ENCODE measurements at places on chromosomes 7 and 10. TPM values are rescaled to one million over a fixed set of nuclear protein-coding genes. Genes with fewer than 3 reads are reported as not detected.

DNA sequence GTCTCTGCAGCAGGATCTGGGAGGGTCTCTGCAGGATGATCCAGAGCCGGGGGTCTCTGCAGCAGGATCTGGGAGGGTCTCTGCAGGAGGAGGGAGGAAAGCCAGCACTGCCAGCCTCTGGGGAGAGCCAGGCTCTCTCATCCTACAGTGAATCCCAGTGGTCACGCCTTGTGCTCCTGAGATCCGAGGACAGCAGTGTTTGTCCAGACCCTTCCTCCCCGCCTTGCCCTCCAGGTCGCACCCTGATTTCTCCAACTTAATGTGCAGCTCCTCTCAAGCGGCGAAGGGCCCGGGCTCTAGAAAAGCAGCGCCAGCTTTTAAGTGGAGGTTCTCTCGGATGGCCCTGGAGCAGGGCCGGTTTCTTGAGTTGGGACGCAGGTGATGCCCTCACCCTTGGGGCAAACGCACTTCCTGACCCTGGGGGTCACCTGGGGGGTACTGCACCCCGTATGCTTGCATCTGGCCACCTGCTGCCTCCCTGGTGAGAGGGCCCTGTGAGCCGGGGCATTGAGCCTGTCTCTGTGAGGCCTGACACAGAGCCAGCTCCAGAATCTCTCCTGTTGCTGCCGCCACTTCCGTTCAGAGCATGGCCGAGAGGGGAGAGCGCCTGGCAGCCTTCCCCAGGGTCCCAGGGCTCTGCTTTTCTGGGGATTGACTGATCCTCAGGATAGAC is 111.6 kb downstream of the ACTR3B start:
- DNase-seq = no peak

DNA sequence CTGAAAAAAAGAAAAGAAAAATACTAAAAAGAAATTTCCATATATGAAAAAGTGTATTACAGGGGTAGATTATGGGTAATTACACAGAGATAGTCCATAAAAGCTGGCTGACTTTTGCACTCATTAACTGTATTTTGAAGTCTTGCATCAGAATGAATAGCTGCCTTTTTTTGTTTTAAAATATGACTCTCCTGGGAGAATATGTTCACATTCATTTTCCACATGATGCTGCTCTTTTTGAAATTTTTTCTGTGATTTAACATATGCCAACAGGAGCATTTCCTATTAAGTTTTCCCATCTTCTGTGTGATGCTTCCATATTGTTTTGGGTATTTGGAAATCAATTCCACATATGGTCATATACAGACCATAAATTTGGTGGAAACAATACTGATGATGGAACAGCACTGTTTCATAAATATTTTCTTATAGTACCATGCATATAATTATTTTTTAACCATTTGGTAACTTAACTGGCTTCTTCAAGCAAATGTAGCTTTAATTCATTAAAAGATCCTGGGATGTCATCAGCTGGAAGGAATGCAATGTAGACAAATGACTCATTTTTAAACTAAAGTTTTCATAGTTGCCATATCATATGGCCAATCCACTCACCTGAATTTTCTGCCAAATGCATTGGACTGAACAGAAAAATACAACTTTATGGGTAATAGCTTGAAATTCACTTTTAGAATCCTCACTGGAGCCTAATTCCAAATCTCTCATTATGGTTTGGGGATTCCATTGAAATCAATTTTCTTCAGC is 313.9 kb upstream of the GLI3 start:
- DNase-seq = no peak

DNA sequence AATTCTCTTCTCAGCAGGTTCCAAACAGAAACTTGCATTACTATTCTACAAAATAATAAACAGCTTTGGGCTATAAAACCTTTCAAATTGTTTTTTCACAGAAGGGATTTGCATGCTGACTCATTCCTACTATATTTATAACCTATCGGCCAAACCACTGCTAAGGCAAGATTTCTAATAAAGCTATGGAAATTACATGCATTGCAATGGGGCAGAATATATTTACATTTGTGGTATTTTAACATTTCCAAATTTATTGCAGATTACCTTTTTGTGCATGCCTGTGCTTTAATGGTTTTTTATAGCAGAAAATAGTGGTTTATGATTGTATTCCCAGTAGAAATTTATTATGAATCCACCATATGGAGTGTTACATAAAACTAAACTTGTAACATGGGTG is 69.0 kb upstream of the NPVF start:
- DNase-seq = no peak

- no peak for DNase-seq
These were observed 34.3 kb upstream of the ADAM12 start for GRCh38 chr10:126422567-126422966.

- no peak for DNase-seq
These were observed 18.4 kb upstream of the MET start for GRCh38 chr7:116653646-116654045.

- no peak for DNase-seq
These were observed 87.3 kb upstream of the DIP2C start for GRCh38 chr10:776772-777171.

DNA sequence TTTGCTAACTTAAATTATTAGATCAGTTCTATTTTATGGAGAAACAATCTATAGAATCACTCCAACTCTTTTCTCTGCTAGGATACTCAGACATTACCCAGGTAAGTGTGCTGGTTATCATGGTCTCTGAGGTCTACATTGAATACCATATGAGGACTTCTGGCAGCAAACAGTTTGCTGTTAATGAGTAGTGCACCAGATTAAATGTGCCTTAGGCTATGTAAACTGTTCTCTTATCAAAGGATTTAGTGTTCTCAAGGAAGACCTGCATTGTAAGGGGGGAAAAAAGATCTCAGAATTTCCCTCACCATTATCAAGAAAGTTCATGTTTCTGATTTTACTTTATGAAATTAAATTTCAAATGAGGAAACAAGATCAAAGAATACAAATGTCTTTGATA is 107.5 kb downstream of the ITGB8 start:
- no peak for DNase-seq

GRCh38 chr10:128557149-128557710 is 431.0 kb upstream of the MKI67 start:
- DNase-seq = no peak

GRCh38 chr10:100827819-100828737 is 82.7 kb downstream of the PAX2 start:
- DNase-seq = no peak

- no peak for DNase-seq
These were observed 32.2 kb downstream of the XPNPEP1 start for GRCh38 chr10:109891105-109891504.

GRCh38 chr7:30352169-30352568 is 67.8 kb downstream of the ZNRF2 start:
- peak; percentile 9 for DNase-seq

GRCh38 chr7:134443396-134444070 is 15.4 kb downstream of the AKR1B1 start:
- DNase-seq = no peak

GRCh38 chr7:84256571-84256971 is 62.0 kb upstream of the SEMA3A start:
- no peak for DNase-seq

- no peak for DNase-seq
These were observed 126.9 kb upstream of the EFCAB10 start for GRCh38 chr7:105707967-105708762.

DNA sequence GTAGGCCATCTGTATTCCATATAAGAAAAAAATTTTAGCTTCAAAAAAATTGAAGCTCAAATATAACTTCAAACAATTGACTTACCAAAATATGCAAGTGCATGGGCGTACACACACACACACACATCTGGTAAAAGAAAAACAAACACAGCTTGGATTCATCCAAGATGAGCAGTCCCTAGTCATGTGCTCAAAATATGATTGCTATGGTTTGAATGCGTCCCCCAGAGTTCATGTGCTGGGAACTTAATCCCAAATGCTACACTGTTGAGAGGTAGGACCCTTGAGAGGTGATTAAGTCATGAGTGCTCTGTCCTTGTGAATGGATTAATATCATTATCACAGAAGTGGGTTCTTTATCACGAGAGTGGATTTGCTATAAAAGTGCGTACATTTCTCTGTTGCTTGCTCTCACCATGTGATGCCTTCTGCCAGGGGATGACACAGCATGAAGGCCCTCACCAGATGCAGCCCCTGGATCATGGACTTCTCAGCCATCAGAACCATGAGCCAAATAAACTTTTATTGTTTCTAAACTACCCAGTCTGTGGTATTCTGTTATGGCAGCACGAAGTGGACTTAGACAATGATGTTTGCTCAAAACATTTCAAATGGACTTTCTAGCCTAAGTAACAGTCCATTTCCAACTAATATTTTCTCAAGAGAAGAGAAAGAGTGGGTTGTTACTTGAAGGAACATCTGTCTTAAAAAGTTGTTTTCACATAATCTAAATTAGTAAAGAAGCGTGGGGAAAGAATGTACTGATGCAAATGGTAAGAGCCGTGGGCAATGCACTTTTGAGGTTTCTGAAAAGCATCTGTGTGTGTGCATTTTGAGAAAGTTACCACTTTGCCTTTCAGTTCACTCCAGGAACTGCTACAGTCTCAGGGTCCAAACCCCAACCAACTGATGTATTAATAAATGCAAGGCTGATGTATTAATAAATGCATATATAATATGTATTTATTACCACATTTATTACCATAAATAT is 15.1 kb upstream of the SVIL start:
- DNase-seq = no peak

GRCh38 chr10:98908868-98909267 is 326.8 kb downstream of the HPSE2 start:
- DNase-seq = no peak

GRCh38 chr7:117686311-117686935 is 186.8 kb downstream of the CTTNBP2 start:
- no peak for DNase-seq

DNA sequence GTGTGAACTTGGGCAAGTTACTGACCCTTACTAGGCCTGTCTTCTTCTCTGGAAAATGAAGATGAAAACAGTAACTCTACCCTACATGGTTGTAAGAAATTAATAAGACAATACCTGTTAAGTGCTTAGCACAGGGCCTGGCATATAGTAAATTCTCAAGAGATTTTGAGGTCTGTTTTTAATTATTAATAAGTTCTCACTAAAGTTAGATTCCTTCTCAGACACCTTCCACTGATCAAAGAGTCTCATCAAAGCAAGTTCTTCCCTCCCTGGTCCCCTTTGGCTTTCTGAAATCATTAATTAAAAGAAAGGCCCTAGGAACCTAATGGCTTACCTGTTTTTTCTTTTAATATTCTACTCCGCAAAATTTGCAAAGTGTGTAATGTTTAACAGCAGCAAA is 4.6 kb downstream of the TMEM140 start:
- DNase-seq = no peak

DNA sequence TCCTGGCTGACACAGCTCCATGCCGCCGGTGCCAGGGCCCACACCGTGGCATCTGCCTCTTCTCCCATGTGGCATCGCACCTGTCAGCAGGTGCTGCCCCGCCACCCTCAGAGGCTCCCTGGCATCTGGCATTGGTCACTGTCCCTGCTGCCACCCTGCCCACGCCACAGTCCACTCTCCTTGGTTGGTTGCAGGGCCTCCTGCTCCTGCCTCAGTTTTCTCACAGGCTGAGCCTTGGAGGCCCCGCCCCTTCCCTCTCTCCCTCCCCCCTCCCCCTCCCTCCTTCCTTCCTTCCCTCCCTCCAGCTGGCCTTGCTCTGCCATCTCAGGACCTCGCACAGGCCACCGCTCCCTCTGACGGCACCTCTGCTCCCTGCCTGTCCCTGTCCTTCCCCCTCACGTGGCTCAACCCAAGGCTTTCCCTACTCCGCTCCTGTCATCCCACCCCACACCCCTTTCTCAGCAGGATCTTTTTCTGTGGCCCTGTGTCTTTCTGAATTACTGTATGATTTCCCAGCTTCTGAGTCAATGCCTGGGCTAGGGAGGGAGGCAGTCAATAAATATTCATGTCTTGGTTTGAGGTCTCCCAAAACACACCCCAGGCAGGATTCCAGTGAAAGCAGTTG is 87.4 kb downstream of the INPP5A start:
- DNase-seq = no peak

GRCh38 chr10:120431251-120431651 is 25.8 kb upstream of the PLPP4 start:
- DNase-seq = no peak

- no peak for DNase-seq
These were observed 88.3 kb downstream of the FAM107B start for GRCh38 chr10:14686356-14686755.

DNA sequence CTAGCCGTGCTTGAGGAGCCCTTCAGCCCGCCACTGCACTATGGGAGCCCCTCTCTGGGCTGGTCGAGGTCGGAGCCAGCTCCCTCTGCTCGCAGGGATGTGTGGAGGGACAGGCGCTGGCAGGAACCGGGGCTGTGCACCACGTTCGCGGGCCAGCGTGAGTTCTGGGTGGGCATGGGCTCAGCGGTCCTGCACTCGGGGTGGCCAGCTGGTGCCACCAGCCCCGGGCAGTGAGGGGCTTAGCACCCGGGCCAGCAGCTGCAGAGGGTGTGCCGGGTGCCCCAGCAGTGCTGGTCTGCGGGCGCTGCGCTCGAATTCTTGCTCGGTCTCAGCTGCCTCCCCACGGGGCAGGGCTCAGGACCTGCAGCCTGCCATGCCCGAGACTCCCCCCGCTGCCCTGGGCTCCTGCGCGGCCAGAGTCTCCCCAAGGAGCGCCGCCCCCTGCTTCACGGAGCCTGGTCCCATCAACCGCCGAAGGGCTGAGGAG is 90.8 kb upstream of the NRG3 start:
- no peak for DNase-seq

- DNase-seq = no peak
These were observed 57.6 kb upstream of the NANOS1 start for GRCh38 chr10:118971876-118972275.

- no peak for DNase-seq
These were observed 484.8 kb upstream of the ANKRD30A start for GRCh38 chr10:36640626-36641025.

GRCh38 chr7:130210181-130210935 is 2.7 kb downstream of the SSMEM1 start:
- DNase-seq = no peak

GRCh38 chr10:74586088-74586585 is 240.3 kb upstream of the KAT6B start:
- peak; percentile 56 for DNase-seq

The SLC39A12 gene
- 0.23 TPM for polyA plus RNA-seq

The CREM gene
- 82.2 TPM for polyA plus RNA-seq

The GDF2 gene
- polyA plus RNA-seq = 0.02 TPM

The CFTR gene
- 0.34 TPM for polyA plus RNA-seq

The CYP2C8 gene
- 1.9 TPM for polyA plus RNA-seq

The CALN1 gene
- polyA plus RNA-seq = 9.0 TPM

The CPA5 gene
- 6.7 TPM for polyA plus RNA-seq

The VSTM4 gene
- 2.3 TPM for polyA plus RNA-seq

The CPA2 gene
- 0.71 TPM for polyA plus RNA-seq

The CDNF gene
- 3.6 TPM for polyA plus RNA-seq

The PRSS2 gene
- polyA plus RNA-seq = 23.1 TPM
